NCI-H1694 treated with DMSO at 0.1 percent for 48 hours (cell line): ENCODE measurements at places on chromosomes 11 and 22.

DNA sequence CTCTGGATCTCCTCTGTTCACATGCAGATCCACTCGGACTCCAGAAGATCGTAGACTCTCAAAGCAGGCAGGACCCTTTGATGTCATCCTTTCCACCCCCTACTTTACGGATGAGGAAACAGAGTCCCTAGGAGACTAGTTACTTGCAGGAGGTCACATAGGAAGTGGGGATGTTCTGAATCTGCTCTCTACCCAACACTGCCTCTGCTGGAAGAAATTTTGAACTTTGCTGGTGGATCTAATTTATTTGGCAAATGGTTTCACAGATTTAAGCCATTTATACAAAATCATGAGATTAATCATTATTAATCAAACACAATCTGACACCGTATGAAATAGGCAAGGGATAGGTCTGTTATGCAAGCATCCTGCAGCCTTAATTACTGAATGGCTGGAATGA is 55.0 kb upstream of the USP47 start:
- DNase-seq: peak; percentile 4

- DNase-seq: no peak
These were observed 10.4 kb upstream of the PPP2R1B start for GRCh38 chr11:111776398-111777093.

DNA sequence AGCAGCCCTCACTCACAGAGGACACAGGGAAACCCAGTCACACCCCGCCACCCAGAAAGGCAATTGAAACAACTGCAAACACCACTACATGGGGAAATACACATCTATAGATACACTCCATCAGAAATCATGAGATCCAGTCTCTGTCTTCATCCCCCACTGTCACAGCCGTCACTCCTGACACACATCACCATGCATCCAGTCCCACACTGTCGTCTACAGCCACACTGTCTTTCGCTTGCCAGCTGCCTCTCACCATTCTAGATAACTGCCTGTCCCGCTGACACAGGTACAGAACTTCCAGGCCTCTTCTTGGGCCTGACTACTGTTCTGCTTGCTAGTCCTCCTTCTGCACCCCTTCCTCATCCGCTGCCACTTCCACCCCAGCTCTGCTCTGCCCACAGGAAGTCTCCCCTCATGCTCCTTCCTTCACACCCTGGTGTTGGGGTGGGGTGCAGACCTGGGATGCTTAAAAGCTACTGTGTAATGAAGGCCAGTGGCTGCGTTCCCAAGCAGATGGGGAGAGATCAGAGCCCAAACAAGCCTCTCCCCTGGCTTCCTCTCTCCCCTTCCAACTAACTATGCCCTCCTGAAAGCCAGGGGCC is 42.6 kb downstream of the SLC22A12 start:
- DNase-seq: no peak

DNA sequence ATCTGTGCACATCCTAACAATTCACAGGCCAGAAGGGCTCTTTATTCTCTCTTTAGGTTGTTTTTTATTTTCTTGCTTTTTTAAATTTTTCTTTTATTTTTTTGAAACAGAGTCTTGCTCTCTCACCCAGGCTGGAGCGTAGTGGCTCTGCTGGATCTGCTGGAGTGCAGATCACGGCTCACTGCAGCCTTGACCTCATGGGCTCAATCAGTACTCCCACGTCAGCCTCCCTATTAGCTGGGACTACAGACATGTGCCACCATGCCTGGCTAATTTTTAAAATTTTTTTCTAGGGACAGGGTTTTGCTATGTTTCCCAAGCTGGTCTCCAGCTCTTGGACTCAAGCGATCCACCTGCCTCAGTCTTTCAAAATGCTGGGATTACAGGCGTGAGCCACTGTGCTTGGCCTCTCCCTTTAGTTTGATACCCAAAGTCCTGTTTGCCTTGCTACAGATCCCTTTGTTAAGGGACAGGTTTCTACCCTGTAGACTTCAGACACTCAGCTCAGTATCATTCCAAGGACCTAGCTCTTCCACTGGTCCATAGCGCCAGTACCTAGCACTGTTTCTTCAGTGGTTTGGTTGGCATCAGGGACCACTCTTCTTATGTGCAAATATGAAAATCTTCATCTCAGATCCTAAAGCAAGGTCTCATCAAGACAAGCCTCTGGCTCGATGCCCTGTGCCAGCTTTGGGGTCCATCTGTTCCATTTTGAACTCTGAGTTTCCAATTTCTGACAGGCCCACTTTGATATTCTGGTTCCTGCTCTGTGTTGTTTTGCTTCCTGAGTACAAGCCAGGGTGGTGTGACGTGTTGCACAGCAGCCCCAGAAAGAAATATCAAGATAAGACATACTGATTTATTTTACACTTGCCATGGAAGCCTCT is 211.7 kb downstream of the FAT3 start:
- DNase-seq: peak; percentile 28

DNA sequence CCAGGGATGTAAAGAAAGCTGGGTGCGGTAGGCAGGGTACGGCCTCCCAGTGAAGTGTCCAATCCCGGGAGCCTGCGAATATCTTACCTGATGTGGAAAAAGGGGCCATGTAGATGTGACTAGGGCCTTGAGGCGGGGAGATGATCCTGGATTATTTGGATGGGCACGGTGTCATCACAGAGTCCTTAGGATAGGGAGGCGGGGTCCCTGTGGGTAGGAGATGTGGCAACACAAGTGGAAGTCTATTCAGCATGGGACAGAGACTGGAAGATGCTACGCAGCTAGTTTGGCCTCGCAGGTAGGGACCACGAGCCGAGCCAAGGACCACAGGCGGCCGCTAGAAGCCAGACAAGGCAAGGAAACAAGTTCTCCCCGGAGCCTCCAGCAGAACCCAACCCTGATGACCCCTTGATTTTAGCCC is 46.4 kb upstream of the SHANK2 start:
- no peak for DNase-seq

DNA sequence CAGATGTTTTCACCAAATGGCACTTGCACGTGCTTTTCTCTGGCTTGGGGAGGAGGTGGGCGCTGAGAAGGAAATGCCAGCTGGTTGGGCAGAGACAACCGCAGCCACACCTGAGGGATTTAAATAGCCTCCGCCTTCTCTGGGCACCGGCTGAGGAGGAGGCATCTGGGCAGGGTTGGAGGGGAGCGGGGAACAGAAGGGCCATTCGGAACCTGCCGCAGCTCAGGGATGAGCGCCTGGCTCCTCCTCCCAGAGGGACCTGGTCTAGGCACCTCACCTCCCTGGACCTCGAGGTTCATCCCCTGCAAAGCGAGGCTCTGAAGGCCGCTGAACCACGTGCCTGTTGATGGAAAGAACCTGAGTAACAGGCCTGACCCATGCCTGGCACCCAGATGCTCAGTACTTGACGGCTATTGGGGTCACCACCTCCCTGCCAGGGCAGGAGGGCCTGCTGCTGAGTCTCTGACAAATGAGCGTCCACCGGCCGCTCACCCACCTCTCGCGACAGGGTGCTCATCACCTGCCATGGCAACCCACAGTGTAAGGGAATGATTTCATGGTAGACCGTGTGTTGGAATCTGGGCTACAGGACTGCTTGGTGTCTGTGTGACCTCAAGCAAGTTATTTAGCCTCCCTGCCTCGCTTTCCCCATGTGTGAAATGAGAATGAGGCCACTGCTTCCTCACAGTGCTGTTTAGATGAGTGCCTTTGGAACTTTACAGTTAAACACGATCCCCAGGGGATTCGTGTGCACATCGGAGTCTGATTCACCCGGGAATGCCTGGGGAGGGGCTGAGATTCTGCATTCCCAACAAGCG is 2.0 kb upstream of the KDELR3 start:
- DNase-seq: no peak

DNA sequence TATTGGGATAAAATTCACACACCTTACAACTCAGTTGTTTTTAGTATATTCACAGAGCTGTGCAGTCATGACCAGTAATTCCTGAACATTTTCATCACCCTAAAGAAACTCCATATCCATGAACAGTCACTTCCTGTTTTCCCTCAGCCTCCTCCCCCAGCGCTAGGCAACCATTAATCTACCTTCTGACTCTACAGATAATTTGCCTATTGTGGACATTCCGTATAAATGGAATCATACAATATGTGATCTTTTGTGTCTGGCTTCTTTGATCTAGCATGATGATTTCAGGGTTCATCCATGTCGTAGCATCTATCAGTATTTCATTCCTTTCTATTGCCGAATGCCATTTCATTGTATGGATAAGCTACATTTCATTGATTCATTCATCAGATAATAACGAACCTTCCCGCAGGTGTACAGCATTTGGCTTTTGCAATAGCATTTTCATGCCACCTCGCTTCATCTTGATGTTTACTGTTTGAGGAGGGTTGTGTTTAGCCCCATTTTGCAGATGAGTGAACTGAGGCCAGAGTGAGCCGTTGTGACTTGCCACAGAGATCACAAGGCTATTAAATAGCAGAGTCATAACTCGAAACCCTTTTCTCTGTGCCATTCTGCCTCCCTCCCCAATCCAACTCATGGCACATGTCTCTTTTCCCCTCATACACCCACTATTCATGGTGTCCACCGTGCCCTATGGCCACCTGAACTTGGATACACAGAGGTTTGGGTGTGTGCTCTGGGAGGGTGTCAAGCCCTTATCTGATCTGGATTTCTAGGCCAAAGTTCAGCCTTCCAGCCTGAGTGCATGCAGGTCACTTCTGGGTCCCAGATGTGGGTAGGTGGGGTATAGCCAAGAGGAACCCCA is 11.1 kb upstream of the MYH9 start:
- DNase-seq: no peak

- no peak for DNase-seq
These were observed 72.5 kb upstream of the MYO18B start for GRCh38 chr22:25669253-25670069.

DNA sequence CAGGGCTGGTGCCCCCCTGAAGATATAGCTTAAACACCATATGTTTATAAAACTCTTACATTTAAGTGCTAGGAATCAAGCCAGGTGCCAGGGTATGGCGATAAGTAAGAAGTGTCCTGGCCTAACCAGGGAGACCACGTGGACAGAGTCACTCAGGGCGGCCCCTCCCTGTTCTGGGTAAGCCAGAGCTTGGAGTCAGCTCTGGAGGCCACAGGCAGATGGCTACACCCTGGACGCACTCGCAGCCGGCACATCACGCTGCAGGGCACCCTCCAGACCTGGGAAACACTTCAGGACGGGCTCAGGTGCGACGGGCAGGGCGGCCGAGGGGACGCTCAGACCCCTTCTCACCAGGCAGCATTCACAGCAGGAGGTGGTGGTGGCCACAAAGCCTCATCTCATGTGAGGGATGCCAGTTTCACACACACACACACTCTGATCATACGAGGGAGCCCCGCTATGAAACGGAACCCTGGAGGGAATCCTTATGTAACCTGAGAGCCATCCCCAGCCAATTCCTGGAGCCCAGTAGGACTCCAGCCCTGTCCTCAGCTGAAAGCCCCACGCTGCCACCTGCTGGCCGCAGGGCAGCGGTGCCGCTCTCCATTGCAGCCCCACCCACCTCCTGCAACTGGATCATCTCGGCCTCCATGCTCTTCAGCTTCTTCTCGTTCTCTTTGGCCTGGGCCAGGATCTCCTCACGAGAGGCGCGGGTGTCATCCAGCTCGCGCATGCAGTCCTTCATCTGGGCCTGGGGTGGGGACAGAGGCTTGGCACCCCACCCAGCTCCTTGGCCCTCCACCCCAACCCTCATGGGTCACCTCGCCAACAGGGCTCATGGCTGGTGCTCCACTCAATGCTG is 33.4 kb downstream of the APOL1 start:
- peak; percentile 34 for DNase-seq

DNA sequence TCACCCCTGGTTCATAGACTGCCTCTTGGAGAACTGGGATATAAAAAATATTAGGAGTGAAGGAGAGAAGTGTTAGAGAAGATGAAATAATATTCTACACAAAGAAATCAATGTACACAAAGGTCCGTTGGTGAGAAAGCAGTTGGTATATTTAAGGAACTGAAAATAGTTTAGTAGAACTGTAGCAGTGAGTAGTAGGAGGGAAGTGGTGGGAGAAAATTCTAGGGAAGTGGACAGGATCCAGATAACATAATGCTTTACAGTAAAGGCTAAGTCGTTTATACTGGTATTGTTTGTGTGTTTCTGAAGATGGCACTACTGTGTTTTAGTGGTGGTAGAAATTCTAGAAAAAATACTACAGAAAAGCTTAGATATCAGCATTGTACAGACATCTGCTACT is 120.8 kb upstream of the CHORDC1 start:
- DNase-seq: no peak

GRCh38 chr22:23831781-23832180 is 7.0 kb downstream of the DERL3 start:
- DNase-seq: no peak

GRCh38 chr11:2933375-2934020 is 4.3 kb upstream of the PHLDA2 start:
- no peak for DNase-seq

- DNase-seq: no peak
These were observed 61.3 kb downstream of the MACROD1 start for GRCh38 chr11:64104632-64105031.

DNA sequence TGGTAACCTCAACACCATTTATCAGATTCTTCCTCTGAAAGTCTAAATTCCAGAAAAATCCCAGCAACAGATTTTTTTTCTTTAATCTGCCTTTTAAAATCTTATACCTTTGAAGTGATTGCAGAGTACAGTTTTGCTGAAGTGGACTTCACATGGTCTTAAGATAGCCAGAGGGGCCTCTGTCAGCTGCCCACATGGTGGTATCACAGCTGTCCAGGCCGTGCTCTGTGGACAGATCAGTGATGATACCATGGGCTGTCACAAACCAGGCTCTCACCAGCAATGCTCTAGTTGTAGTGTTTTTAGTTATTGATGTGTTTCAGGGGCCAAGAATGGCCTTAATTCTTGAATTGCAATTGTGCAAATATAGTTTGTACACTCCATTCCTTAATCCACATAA is 44.0 kb downstream of the PARVA start:
- no peak for DNase-seq

- peak; percentile 98 for DNase-seq
These were observed 80.7 kb upstream of the PPARA start for GRCh38 chr22:46069521-46070214.

- no peak for DNase-seq
These were observed 59.6 kb downstream of the ST14 start for GRCh38 chr11:130219148-130219547.

DNA sequence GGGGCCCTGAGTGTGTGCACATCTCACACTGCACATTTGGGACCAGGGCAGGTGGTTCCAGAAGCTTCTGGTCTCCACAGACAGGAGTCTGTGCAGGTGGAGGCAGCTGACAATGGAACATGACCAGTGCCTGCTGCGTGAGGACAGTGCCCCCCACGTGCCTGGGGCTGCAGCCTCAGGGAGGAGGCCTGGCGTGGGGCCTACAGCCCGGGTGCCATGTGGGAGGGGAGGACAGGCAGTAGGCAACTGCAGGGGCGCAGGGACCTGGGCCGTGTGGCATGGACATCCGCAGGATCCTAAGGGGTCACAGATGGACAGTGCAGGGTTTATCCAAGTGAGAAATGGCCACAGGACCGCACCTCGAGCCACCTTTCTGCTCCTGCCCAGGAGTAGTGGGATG is 28.8 kb downstream of the TSPAN4 start:
- DNase-seq: no peak

- DNase-seq: no peak
These were observed 14.6 kb upstream of the P2RY6 start for GRCh38 chr11:73257342-73258103.

GRCh38 chr22:31260474-31260856 is 31.8 kb downstream of the PIK3IP1 start:
- no peak for DNase-seq
